ENCODE measurements at places on chromosomes 5 and 9.

- no peak for DNase-seq
Observed at GRCh38 chr5:134115806-134116175, 1.3 kb downstream of the TCF7 start.

GRCh38 chr9:569296-569695, 272.2 kb upstream of the DMRT1 start:
- no peak for DNase-seq

DNA sequence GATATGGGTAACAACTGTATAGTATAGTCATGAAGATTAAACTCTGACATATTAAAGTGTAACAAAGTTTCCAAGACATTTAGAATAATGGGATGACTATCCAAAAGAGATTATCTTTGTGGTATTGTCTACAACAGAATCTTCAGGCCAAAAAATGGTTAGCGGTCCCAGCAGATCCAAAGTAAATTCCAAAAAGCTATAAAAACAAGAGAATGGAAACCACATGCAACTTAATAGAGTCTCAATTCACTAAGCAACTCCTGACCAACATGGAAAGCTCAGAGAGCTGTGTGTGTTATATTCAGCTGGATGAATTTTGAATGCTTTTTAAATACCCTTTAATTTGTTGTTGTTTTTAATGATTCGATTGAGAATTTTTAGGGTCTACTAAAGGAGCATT, 688.2 kb downstream of the CETN3 start:
- no peak for DNase-seq

- DNase-seq: no peak
Observed at GRCh38 chr5:60453186-60453976, 246.6 kb downstream of the DEPDC1B start.

GRCh38 chr5:72210888-72211678, 103.8 kb downstream of the MAP1B start:
- no peak for DNase-seq

GRCh38 chr9:68996462-68996861, 17.5 kb downstream of the PRKACG start:
- DNase-seq: no peak

- DNase-seq: no peak
Observed at GRCh38 chr9:77841739-77842386, 189.7 kb downstream of the GNAQ start.

DNA sequence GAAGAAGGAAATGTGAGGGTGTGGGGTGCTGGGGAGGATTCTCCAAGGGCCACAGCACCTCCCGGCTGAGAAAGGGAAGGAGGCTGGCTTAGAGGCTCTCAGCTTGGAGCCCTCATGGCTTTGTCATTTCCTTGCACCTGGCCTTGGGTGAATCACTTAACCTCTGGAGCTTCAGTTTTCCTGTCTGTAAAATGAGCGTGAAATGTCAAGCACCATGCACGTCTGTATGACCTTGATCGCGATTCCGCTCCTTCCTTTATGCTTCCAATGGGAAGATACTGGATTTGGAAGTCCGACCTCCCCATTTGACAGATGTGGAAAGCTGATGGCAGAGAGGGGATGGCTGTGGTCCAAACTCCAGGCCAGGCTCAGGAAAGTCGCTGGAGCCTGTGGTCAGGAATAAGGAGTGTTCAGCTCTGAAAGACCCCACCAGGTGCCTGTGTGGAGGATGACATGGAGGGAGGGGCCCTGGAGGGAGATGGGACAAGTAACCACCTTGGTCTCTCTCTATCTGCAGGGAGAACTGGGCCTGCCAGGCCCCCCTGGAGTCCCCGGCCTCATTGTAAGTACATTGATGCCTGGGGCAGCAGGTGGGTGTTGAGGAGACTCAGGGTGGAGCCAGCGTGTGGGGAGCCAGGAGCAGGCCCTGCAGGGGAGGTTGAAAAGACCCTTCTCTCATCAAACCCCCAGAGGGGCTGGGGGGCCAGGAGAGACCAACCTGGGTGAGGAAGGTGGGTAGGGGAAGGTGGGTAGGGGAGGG, 66.5 kb downstream of the COL27A1 start:
- DNase-seq: no peak

GRCh38 chr9:95242613-95243012, 74.9 kb downstream of the FANCC start:
- DNase-seq: no peak

DNA sequence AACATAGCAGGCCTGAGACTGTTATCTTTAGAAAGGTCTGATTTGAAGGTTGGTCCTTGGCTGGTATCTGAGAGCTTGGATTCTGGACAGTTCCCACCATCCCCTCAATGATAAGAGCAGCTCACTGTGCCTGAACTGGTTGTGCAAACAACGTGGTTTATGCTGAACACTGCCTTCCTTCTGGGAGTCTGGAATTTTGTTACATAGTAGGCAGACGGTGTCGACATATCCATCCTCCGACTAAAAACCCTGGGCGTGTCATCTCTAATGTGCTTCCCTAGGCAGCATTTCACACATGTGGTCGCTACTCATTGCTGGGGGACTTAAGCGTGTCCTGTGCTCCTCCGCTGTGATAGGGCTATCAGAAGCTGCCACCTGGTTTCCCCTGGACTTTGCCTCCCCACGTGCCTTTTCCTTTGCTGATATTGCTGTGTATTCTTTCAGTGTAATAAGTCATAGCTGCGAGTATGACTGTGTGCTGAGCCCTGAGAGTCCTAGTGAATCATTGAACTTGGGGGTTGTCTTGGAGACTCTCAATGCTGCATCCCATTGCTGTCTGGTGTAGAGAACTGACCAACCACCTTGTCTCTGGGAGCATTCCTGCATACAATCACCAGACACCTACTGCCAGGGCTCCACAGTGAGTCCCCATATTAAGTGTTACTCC, 119.1 kb upstream of the TBC1D2 start:
- no peak for DNase-seq

DNA sequence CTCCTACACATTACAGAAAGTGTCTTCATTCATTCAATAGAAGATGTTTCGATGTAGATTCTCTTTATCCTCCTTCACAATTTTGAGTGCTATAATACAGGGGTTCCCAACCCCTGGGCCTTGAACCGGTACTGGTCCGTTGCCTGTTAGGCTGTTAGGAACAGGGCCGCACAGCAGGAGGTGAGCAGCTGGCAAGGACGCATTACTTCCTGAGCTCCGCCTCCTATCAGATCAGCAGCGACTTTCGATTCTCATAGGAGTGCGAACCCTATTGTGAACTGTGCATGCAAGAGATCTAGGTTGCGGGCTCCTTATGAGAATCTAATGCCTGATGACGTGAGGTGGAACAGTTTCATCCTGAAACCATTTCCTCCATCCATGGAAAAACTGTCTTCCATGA, 153.0 kb upstream of the SMC2 start:
- DNase-seq: no peak

DNA sequence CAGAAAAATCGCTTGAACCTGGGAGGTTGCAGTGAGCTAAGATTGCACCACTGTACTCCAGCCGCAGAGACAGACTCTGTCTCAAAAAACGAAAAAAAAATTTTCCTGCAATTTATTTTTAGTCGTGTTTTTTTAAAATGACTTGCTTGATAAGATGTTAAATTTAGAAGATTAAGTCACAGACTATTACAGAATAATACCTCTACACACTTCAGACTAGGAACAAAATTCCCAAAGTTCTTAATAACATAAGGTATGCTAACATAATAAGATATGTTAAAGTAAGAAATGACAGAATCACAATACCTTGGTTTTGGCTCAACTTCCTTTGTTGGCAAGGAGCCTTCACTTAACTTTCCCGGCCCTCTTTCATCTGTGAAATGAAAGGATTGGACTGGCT, 59.5 kb upstream of the NPR3 start:
- no peak for DNase-seq

GRCh38 chr9:116361547-116361946, 208.0 kb downstream of the PAPPA start:
- no peak for DNase-seq

GRCh38 chr5:151374539-151374938, 27.2 kb upstream of the SLC36A2 start:
- DNase-seq: no peak

DNA sequence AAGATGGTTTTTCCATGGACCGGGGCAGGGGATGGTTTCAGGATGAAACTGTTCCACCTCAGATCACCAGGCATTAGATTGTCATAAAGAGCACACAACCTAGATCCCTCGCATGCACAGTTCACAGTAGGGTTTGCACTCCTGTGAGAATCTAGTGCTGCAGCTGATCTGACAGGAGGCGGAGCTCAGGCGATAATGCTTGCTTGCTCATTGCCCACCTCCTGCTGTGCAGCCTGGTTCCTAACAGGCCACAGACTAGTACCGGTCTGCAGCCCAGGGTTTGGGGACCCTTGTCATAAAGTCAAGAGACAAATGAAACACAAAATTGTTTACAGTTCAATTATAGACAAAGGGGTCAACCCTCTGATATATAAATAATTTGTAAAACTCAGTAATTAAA, 101.7 kb downstream of the RANBP17 start:
- DNase-seq: no peak

GRCh38 chr5:143400541-143401226, 2.8 kb downstream of the NR3C1 start:
- DNase-seq: no peak

GRCh38 chr5:24232041-24232440, 412.7 kb downstream of the CDH10 start:
- no peak for DNase-seq

GRCh38 chr5:138831703-138832102, 43.4 kb downstream of the LRRTM2 start:
- no peak for DNase-seq

- DNase-seq: no peak
Observed at GRCh38 chr9:9945966-9946365, 666.8 kb downstream of the PTPRD start.

- DNase-seq: no peak
Observed at GRCh38 chr9:81424431-81424830, 264.9 kb downstream of the TLE1 start.

DNA sequence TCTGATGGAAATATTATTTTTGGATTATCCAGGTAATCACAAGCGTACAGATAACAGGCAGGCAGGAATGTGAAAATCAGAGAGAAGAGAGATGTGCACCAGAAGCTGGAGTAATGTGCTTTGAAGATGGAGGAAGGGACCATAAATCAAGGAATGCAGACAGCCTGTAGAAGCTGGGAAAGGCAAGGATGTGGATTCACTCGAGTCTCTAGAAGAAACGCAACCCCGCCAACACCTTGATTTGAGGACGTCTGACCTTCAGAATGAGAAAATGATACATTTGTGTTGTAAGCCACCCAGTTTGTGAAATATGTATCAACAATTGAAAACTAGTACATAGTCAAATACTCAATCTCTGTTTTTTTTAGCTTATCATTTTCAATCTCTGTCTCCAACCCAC, 207.6 kb upstream of the MPDZ start:
- DNase-seq: no peak

GRCh38 chr5:51476431-51476830, 93.2 kb downstream of the ISL1 start:
- DNase-seq: no peak

DNA sequence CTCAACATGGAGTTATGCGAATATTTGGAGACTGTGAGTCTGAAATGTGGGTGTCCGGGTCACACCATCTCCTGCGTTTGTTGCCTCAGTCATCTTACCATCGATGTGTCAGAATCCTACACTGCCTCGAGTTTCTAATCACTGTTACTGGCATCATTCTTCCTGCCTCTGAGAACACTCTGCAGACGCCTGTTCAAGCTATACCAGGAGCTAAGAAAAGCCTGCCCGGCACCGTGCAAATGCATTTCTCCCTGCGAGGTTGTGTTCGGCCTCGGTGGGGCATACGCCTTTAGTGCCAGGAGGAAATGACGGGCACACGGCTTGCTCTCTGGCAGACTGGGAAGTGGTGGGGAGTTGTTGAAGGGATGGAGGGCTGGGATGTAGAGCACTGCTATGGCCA, 31.2 kb upstream of the SLC25A51 start:
- no peak for DNase-seq

DNA sequence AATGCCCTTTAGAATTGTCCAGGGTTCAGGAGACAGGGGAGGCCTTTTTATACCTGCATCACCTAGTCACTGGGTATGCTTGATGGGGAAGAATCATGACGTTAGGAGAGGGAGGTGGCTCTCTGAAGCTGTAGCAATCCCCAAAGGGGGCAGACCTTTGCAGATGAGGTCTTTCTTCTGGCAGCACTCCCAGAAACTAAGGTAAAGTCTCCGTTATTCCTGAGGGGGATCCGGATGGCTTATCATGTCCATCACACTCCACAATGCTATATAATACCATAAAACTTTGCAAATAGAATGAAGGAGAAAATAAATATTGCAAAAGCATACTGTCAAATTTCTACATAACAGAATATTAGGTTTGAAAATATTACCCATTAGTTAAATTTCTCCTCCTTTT, 21.5 kb upstream of the CAST start:
- no peak for DNase-seq

DNA sequence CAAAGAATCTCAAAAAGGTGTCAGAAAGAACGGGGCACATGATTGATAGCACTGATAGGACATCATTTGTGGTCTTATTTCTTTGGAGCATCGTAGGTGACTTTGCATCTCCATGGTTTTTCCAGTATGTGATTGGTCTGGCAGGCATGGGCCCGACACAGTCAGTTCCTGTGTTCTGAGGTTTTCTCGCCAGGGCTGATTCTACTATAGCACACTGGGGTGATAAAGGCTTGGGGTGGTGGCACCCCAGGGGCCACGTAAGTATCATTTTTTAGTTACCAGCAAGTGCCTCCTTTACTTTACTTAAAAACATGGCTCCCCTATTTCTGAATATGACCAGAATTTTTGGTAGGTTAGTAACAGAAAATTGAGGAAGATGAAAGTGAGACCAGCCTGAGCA, 202.7 kb downstream of the RFK start:
- no peak for DNase-seq

DNA sequence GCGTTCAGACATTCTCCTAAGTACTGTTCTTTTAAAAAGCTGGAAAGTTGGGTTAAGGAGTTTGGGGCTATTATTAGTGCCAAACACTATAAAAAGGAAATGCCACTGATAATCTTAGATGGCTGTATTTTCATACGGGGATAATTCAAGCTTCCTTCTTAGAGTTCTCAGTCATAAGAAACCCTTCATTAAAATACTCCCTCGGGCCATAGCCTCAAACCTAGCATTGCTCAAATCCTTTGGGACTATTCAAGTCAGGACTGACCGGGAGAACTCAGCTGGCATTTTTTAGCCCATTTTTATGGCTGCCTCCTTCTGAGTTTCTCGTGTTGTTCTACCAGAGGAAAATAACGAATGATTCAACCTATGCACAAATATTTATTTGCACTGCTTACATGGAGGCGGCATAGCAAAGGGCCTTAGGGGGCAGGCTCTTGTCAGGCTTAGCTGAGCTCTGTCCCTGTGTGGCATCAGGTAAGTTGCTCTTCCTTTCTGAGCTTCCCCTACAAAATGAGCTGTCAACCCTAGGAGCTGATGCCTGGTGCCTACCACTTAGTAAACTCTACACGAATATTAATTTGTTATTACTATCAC, 33.5 kb upstream of the ADAM19 start:
- no peak for DNase-seq

DNA sequence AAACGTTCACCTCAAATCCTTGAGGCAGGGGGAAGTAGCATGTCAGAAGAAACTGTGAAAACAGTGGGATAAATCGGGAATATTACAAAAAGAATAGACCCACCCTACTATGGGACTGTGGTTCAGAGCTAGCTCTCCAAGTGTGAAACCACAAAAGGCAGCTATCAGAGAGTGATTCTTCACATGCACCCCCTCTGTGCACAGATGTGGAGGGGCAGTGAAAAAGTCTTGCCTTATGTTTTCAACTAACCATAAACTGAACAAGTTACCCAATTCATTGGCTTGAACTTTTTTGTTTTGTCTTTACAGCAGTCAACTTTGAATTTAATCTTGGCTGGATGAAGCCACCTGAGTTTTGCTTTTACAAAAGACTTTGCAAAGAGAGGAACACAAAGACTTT, 98.8 kb upstream of the NR4A3 start:
- no peak for DNase-seq

Measured in CD4-positive, alpha-beta T cell (primary cell).